MV-4-11 (cell line): ENCODE measurements at places on chromosomes 6 and 20.

DNA sequence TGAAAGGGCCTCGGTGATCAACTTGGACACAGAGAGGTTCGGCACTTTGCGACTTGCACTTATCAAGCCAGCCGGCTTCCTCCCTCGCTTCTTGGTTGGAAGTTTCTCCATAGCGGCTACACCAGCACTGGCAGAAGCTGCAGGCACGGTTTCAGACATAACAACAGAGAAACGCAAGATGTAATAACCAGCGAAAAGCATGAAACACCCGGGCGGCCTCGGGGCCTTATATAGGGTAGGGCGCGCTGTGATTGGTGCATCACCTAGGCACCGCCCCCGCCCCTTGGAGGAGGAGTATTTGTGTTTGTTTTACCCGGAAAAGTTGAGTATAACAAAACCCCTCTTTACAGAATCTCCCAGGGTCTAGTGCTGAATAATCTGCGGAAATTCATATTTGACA, 20.7 kb downstream of the HFE start:
- DNase-seq, result no peak

- no peak for DNase-seq
Measured at GRCh38 chr20:22916021-22916842, 118.9 kb upstream of the SSTR4 start.

- no peak for DNase-seq
Measured at GRCh38 chr6:160999516-160999915, 7.9 kb downstream of the MAP3K4 start.

- DNase-seq, result no peak
Measured at GRCh38 chr6:43181621-43181941, 415 bp upstream of the CUL9 start.

DNA sequence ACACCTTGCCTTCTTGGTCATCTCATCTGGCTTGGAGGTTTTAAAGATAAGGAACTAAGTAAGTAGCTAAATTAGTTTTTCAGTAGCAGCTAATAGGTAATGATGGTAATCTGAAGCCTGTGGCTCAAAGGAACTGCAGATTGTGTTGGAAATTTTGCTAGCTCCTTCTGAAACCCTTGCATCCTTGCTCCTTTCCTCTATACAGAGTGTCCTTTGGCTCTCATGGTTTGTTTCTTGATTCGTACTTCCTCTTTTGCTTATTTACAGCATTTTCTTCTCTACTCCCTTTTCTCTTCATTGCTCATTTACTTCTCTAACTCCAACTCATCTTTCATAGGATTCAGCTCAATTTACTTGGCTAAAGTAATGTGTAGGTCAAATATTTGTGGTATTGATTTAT, 19.0 kb downstream of the LRRC1 start:
- peak; percentile 6 for DNase-seq

DNA sequence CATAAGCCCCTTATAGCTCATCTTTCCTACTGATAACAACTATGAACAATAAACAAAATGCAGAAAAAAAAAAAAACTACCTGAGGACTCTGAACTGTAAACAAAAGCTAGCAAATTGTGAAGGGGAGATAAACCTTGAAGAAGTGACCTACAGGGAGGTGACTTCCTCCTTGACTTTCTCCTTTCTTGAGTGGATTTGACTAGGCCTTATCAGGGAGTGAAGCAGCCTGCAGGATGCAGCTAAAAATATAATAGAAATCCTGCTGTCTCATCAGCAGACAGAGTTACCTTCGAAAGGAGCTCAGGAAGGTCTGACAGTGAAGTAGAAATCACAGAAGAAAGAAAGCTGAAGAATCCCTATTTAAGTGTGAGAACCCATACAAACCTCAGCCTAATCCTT, 322.0 kb upstream of the HTR1E start:
- DNase-seq, result no peak

DNA sequence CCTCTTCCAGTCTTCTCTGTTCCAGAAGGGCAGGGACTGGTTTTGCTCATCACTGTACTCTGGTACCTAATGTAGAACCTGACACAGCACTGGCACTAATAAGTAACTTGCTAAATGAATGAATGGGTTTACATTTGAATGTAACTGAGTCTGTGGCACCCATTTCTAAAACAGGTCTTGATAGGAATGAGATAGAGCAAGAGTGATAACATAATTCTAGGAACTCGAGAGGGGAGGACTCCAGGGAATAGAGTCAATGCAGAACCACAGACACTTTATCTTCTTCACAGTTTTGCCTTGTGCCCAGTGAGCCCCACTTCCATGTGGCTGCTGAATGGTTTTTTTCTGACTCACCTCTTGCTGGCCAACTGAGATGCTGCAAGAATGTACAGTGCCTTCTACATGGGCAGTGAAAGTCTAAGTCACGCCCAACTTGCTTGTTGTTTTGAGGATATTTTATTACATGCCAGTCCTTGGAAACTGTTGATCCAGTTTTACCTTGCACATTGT, 61.1 kb downstream of the TBC1D7 start:
- peak; percentile 41 for DNase-seq

- peak; percentile 17 for DNase-seq
Measured at GRCh38 chr20:51385646-51386530, 156.6 kb downstream of the NFATC2 start.

- no peak for DNase-seq
Measured at GRCh38 chr6:149716181-149716963, 1.5 kb downstream of the LATS1 start.

GRCh38 chr20:61691978-61692377, 373.7 kb downstream of the TAF4 start:
- DNase-seq, result no peak

DNA sequence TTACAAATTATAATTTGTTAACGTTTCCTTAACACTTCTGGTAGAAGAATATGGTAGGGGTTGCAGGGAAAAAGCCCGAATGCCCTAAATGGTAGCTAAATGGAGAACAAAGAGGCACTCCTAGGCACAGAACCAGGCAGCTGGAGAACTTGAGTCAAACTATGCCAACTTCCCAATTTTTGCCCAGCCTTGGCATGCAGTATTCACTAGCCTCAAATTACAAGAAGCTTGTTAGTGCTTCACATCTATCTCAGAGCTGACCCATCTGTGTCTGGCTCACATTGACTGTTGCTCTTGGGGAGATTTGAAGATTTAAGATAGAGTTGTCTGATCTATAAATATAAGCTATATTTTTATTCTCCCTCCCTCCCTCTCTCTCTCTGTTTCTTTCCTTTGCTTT, 19.4 kb upstream of the LRFN2 start:
- DNase-seq, result no peak

- no peak for DNase-seq
Measured at GRCh38 chr20:21272279-21272678, 30.9 kb upstream of the XRN2 start.

- DNase-seq, result no peak
Measured at GRCh38 chr6:37150314-37150713, 19.6 kb upstream of the PIM1 start.

DNA sequence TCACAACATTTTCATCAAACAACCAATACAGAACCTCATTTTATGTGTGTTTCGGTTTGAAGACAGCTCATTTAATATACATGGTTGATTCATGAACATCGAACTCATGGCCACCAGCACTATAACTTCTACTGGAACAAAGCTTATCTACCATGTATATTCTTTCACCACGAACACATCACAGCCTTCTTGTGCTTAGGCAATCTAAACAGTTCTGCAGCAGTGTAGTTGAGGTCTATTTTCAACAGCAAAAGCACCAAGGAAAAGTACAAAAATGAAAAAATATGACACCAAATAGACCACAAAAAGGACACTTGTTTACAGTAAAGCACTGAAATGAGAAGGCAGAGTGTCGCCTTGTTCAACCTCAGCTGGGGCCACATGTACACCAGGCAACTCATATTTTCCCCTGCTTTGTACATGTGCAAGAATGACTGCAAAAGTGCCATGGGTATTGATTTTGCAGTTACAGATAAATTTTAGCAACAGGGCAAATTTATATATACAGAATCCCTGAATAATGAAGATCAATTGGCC, 25.8 kb upstream of the KCNK5 start:
- DNase-seq, result no peak

DNA sequence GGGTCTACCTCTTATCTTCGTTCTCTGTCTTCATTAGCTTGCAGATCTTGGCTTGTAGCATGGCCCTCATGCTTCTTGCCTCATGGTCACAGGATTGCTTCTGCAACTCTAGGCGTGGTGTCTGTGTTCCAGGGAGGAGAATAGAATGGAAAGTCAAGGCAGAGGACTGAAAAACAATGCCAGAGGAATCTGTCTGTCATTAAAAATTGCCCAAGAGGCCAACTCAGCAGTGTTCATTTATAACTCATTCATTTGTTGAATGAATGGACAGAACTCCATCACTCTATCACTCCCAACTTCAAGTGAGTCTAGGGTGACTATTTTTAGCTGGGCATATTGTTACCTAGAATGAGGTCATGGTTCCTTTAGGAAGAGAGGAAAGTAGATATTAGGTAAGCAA, 179.6 kb downstream of the UST start:
- no peak for DNase-seq

GRCh38 chr6:74320715-74321114, 624.7 kb downstream of the CD109 start:
- no peak for DNase-seq

- peak; percentile 21 for DNase-seq
Measured at GRCh38 chr20:60262967-60263603, 304.9 kb downstream of the CDH26 start.

GRCh38 chr6:57268294-57268640, 46.2 kb upstream of the RAB23 start:
- DNase-seq, result no peak

- no peak for DNase-seq
Measured at GRCh38 chr20:33609504-33609903, 52.6 kb upstream of the C20orf144 start.

DNA sequence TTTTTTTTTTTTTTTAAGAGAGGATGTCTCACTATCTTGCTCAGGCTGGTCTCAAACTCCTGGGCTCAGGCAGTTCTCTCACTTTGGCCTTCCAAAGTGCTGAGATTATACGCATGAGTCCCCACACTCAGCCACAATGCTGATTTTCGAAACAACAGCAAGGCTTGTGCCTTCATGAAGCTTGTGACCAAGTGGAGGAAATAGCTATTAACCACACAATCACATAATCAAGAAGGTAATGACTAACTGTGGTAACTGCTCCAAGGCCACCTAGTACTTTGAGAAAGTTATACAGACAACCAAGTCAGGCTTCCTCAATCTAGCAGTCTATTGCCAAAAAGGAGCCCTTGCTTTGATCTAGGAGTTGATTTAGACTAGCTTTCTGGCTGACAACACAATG, 46.3 kb downstream of the SOD2 start:
- DNase-seq, result peak; percentile 28

GRCh38 chr20:22379472-22379871, 204.9 kb downstream of the FOXA2 start:
- DNase-seq, result peak; percentile 44

GRCh38 chr6:71465096-71465495, 176.5 kb downstream of the OGFRL1 start:
- DNase-seq, result no peak

- DNase-seq, result peak; percentile 34
Measured at GRCh38 chr6:33123732-33124524, 48.1 kb downstream of the HLA-DPB1 start.

DNA sequence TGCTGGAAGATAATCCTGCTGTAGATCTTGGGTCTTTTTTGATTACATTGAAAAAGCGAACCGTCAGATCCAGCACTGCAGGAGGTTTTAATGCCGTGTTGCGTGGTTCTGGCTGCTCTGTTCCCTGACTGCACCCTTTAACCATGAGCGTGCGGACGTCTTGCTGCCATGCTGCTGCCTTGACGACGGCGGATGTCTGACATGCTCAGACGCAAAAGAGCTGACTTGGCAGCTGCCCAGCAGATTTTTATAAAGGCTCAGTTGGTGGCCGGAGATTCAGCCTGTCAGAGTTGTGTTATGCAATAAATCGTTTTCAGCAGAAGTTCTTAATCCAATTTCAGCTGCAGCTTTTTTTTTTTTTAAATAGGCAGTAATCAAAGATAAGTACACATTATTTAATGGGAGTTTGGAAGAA, 119.4 kb downstream of the JARID2 start:
- DNase-seq, result peak; percentile 93

DNA sequence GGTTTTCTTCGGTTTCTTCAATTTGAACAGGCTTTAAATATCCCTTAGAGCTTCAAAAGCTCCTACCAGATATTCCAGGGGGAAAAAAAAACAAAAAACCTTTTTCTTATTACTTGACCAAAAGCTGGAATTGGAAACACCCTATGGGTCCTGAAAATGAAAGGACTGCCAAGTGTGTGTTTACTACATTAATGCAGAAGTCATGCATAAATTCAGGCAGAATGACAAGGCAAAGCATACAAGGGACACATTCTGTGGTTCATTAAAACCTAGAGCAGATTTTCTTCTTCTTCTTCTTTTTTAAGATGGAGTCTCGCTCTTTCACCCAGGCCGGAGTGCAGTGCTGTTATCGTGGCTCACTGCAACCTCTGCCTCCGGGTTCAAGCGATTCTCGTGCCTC, 119.1 kb downstream of the GMDS start:
- no peak for DNase-seq

DNA sequence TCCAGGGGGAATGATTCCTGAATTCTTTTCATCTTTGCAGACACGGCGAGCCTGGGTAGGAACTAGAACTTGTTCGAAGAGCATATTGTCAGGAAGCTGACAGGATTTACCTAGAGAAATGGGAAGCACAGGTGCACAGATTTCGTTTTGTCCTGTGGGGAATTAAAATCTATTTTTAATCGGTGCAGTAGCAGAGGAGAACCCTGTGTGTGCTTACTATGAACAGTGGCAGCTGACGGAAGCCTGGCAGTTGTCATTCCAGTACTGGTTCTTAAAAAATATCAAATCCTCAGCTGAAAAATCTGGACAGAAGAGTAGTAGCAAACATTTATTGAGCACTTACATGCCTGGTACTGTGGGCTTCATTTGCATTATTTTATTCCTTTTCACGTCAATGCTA, 609.0 kb downstream of the QKI start:
- no peak for DNase-seq

- DNase-seq, result no peak
Measured at GRCh38 chr6:44742201-44742600, 354.7 kb downstream of the CDC5L start.

GRCh38 chr20:21262812-21263211, 40.3 kb upstream of the XRN2 start:
- DNase-seq, result peak; percentile 75

GRCh38 chr6:139920776-139921100, 546.3 kb upstream of the CITED2 start:
- no peak for DNase-seq

DNA sequence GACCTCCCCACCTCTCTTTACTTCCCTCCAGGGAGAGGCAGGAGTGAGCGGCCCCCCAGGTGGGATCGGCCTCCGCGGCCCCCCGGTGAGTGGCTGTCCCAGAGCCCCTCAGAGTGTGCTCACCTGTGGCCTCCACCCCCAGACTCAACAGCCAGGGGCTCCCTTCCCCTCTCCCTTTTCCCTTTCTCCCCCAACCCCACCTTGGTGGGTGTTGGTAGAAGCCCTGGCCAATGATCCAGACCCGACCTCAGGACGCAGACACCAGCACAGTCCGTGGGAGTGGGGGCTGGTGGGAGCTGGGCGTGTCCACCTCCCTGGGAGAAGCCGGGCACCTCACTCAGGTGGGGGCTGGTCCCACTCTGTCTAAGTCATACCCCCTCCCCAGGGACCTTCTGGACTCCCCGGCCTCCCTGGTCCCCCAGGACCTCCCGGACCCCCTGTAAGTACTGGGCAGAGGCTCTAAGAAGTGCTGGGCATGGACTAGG, 4.9 kb downstream of the COL9A3 start:
- no peak for DNase-seq
